ENCODE measurements at places on chromosomes 12 and 14.

DNA sequence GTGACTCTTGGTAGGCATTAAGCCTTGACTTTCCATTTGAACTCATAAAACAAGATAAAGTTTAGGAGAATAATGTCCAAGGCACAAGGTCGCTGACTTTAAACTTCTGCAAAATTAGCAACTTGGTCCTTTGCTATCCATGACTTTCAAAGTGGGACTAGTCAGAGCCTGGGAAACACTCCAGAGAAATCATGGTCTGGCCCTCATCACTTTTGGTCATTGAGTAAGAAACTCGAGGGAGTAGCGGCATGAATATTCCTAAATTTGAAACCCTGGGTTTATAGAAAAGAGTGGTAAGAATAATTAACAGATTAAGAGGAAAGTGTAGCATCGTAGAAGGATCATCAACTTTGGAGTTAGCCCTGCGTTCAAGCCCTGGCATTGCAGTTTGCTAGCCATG is 16.9 kb upstream of the APPL2 start:
- no peak for DNase-seq

- DNase-seq: peak; percentile 95
Observed at GRCh38 chr14:20461225-20462141, at the start of gene PIP4P1. PIP4P1 (minus strand) TSS chr14:20461434; CDS start chr14:20461325, 109 bp downstream.

GRCh38 chr12:125981610-125982253 is 916.5 kb downstream of the AACS start:
- DNase-seq: no peak

DNA sequence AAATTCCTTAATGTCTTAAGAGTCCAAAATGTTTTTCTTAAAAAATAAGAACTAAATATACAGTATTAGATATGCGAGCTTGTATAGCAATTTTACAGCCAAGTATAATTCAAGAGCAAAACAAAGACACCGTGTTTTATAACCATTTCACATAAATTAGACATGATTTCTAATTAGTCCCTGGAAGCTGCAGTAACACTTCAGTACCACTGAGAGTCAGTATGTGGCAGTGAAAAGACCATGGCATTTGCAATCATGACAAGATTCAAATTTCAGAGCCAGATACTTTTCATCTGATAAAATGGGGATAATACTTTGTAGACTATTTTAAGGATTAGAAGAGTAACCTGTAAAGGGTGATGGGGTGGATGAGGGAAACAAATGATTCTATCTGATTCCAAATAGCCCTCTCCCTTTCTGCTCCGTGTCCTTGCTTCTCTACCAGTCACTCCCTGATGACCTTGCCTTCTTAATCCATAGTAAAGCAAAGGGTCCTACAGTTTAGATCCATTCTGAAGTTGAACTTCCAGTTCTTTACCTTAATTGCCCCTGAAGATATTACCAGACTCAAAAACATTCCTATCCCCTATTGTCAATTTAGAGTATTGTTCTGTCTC is 145.4 kb upstream of the ABCD2 start:
- no peak for DNase-seq

GRCh38 chr14:102708494-102708893 is 68.8 kb upstream of the TRAF3 start:
- DNase-seq: no peak

- DNase-seq: no peak
Observed at GRCh38 chr14:65751510-65751909, 339.0 kb downstream of the FUT8 start.

DNA sequence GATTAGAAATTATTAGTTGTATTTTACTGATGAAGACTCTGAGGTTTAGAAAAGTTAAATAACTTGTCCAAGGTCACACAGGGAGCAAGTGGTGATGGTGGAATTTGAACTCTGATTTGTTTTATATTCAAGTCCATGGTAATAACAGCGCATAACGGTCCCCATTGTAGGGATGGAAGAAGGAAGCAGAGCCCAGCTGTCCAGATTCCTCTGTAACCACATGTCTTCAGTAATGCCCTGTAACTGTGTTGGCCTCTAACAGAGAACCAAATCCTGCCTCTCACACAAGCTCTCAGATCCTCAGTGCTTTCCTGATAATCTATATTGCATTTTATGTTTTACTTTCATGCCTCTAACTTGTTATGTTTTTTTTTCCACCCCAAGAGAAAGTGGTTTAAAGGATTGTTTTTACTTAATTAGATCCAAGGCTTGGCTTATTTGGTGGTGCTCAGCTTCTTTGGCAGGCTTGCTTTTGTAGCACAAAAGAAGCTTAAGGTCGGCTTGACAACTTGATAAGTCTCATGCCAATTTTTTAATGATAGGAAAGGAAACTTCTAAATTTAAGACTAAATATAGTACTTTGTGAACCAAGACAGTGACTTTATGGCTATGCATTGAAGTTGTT is 105.1 kb upstream of the SEL1L start:
- no peak for DNase-seq

- no peak for DNase-seq
Observed at GRCh38 chr14:31142455-31143087, 65.0 kb downstream of the HECTD1 start.

- no peak for DNase-seq
Observed at GRCh38 chr14:24974591-24975374, 75.2 kb downstream of the STXBP6 start.

DNA sequence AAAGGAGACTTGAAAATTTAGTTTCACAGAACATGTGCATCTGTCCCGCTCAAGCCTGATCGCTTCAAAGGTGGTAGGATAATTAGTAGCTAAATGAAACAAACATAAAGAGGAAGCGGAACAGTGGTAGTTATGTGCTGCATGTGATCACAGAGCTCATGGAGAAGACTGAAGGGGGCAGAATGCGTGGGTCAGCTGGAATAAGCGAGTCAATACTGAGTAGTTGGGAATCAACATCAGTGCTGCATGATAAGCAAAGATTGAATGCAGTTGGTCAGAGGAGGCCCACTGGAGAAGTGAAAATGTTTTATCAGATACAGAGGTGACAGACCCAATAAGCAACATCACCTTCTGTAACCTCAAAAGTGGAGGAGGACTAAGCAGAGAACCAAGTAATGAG is 95.1 kb upstream of the RFX4 start:
- DNase-seq: no peak

DNA sequence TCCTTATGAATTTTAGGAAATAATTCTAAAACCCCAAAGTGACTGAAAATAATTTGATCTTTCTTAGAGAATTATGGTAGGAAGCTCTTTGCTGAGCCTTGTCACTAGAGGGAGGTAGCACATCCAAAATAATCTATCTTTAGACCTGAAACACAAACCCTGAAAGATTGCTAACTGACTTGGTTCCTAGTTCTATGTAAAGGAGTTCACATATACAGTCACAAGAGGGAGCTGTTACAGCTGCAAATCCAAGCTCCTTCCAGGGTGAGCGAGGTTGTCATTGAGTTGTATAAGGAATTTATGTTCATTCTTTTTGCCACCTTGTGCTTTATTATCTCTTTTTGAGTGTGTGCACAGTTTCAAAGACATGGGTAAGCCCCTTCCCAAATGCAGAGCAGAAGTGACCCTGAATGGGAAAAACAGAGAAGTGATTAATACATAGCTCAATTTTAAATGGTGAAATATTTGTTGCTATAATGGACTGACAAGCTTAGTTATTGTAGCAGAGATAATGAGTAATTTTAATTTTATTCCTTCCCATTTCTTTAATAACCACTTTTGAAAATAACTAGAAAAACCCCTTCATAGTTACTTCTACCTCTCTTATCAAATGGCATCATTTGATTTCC is 387.9 kb downstream of the DAD1 start:
- DNase-seq: no peak

GRCh38 chr12:57128519-57129247 is 400 bp downstream of the LRP1 start:
- DNase-seq: no peak

- peak; percentile 34 for DNase-seq
Observed at GRCh38 chr12:56998981-56999380, 7.4 kb downstream of the ZBTB39 start.

- peak; percentile 71 for DNase-seq
Observed at GRCh38 chr14:49862089-49862673, 9.6 kb upstream of the NEMF start.

DNA sequence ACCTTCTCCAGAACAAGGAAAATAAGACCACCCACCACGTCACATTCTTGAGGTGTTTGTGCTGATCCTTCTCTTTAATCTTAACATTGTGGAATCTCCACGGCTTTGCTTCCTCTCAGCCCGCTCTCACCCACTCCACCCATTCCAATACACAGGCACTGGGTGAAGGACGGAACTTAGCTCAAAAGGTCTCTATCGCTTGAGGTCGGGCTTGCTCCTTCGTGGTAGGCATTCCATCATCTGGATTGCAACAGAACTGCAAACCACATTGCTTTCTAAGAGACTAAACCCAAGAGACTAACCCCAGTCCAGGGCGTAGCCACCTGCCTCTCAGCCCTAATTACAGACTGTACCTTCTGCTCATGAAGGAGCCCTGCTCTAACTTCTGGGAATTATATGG is 24.0 kb upstream of the MDM2 start:
- DNase-seq: no peak

GRCh38 chr12:15774819-15775218 is 14.4 kb downstream of the EPS8 start:
- no peak for DNase-seq

- no peak for DNase-seq
Observed at GRCh38 chr12:102876883-102877282, 40.2 kb downstream of the PAH start.

DNA sequence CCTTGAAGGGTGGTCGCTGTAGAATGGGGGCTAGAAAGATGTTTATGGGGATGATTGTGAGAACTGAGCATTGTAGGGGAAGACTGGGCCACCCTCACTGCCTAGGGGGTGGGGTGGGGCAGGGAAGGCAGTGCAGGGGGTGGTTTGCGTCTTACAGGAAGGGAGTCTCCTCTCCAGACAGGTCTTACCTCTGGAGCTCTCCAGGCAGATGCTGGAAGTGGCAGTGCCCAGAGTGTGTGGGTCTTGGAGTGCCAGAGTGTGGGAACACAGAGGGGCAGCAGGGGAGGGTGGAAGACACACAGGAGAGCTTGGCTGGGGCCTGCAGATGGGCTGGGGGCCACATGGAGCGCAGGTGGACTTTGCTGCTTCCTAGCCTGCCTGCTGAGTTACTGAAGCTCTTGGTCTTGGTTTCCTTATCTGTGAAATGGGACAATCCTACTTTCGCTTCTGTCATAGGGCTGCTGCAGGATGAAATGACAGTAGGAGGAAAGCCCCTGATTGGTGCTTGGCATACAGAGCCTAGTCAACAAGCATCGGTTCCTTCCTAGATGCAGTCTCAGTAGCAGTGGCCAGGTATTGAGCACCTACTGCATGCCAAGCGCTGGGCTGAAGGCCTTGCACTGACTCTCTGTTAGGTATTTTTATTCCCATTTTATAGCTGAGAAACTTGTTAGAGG is 118.3 kb downstream of the SLC25A47 start:
- DNase-seq: no peak

Data from activated CD4-positive, alpha-beta T cell treated with anti-CD3 and anti-CD28 coated beads for 24 hours (primary cell).